ENCODE measurements at places on chromosomes 7 and 10. TPM values are rescaled to one million over a fixed set of nuclear protein-coding genes. Genes with fewer than 3 reads are reported as not detected.

The TCERG1L gene
- total RNA-seq = not detected

The HMX3 gene
- total RNA-seq = 10.8 TPM

The CALHM3 gene
- total RNA-seq = not detected

The LEP gene
- not detected for total RNA-seq

The CABCOCO1 gene
- total RNA-seq = not detected

- DNase-seq = no peak
- no peaks in the 10 kb centered on the region for H3K4me1 ChIP-seq
- H3K4me3 ChIP-seq = no peak overlapping the region
- no peaks in the 10 kb centered on the region for H3K36me3 ChIP-seq
- no peaks in the 10 kb centered on the region for H3K27me3 ChIP-seq
- H3K27ac ChIP-seq = no peak overlapping the region
Observed at GRCh38 chr7:70457883-70458680, 673.9 kb upstream of the GALNT17 start.

- no peak overlapping the region for H3K4me3 ChIP-seq
- H3K4me1 ChIP-seq = no peaks in the 10 kb centered on the region
- no peak for DNase-seq
- H3K36me3 ChIP-seq = no peaks in the 10 kb centered on the region
- no peak overlapping the region for H3K27ac ChIP-seq
Observed at GRCh38 chr10:123227706-123228105, 73.5 kb downstream of the BUB3 start.

- H3K27ac ChIP-seq = peak overlapping the region; percentile 88
- peaks cover 28% of the 10 kb centered on the region for H3K4me1 ChIP-seq
- no peak overlapping the region for H3K4me3 ChIP-seq
- H3K36me3 ChIP-seq = no peaks in the 10 kb centered on the region
Observed at GRCh38 chr10:3538656-3539531, 246.1 kb downstream of the KLF6 start.

DNA sequence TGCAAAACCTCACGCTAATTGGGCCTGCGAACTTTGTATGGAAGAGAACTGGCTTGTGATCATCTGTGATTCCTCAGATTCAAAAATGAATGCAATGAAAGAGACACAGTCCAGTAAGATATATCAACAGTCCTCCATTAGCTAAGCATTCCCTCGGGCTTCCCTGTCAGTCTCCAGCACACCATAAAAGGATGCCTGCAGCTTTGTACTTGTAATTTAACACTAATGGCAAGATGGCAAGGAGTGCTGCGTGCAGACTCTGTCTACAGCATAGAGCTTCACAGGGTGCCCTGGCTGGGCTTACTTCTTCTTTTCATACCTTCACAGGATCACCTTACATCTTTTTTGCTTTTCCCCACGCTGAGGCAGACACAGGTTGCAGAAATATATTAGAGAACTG, 200.0 kb downstream of the GFRA1 start:
- no peaks in the 10 kb centered on the region for H3K4me1 ChIP-seq
- no peaks in the 10 kb centered on the region for H3K27me3 ChIP-seq
- no peaks in the 10 kb centered on the region for H3K36me3 ChIP-seq
- H3K27ac ChIP-seq = no peak overlapping the region

GRCh38 chr7:107953924-107954303, 49.0 kb downstream of the LAMB1 start:
- H3K36me3 ChIP-seq = peaks cover 99% of the 10 kb centered on the region
- H3K4me1 ChIP-seq = peaks cover 43% of the 10 kb centered on the region
- no peaks in the 10 kb centered on the region for H3K27me3 ChIP-seq

GRCh38 chr10:17340144-17340829, 112.2 kb downstream of the VIM start:
- no peak for DNase-seq
- no peaks in the 10 kb centered on the region for H3K36me3 ChIP-seq
- no peaks in the 10 kb centered on the region for H3K4me1 ChIP-seq
- no peak overlapping the region for H3K4me3 ChIP-seq
- H3K27ac ChIP-seq = no peak overlapping the region

- no peak for DNase-seq
- no peaks in the 10 kb centered on the region for H3K27me3 ChIP-seq
- H3K36me3 ChIP-seq = no peaks in the 10 kb centered on the region
Observed at GRCh38 chr7:14236834-14237233, 247.4 kb upstream of the ETV1 start.

GRCh38 chr10:61836888-61837754, 64.4 kb upstream of the ARID5B start:
- no peaks in the 10 kb centered on the region for H3K27me3 ChIP-seq
- no peaks in the 10 kb centered on the region for H3K36me3 ChIP-seq
- peak; percentile 85 for DNase-seq
- H3K27ac ChIP-seq = peak overlapping the region; percentile 87
- no peak overlapping the region for H3K4me3 ChIP-seq

DNA sequence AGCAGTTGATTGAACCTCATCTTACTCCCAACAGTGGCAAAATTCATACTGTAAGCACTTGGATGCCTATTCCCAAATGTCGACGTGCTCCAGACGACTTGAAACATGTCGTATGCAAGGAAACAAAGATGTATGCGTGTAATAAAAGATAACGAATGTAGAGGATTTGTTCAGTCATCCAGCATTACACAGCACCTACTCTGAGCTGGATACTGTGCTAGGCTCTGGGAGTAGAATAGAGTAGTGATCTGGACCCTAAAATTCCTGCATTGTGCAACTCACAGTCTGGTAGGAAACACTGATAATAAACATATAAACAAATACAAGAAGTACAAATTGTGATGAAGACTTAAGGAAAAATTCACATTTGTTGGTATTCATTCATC, 5.6 kb upstream of the TBX20 start:
- DNase-seq = no peak
- H3K27ac ChIP-seq = no peak overlapping the region
- H3K27me3 ChIP-seq = no peaks in the 10 kb centered on the region
- no peaks in the 10 kb centered on the region for H3K4me1 ChIP-seq
- H3K36me3 ChIP-seq = no peaks in the 10 kb centered on the region
